ENCODE measurements at places on chromosomes 3 and 15. TPM values are rescaled to one million over a fixed set of nuclear protein-coding genes. Genes with fewer than 3 reads are reported as not detected.

DNA sequence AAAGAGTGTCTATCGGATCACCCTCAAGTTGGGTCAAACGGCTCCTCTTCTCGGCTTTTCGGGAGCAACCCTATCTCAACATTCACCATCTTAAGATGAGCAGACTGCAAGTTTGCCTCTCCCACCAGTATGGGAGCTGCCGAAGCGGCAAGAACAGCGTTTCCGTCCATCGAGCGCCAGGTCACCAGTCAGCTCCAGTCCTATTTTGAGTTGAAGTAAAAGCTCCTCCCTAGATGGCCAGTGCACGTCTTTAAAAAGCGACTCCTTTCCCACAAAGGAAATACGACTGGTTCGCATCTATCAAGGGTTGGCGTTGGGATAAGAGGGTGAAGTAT lies 369 bp upstream of the U2SURP start:
- peaks cover 3% of the 10 kb centered on the region for H3K4me1 ChIP-seq
- no peak for DNase-seq
- H3K4me3 ChIP-seq = peak overlapping the region; percentile 76
- no peaks in the 10 kb centered on the region for H3K36me3 ChIP-seq

GRCh38 chr15:31023841-31024240 lies 32.4 kb upstream of the MTMR10 start:
- H3K27me3 ChIP-seq = no peaks in the 10 kb centered on the region
- DNase-seq = peak; percentile 56
- H3K4me1 ChIP-seq = peaks cover 16% of the 10 kb centered on the region
- H3K4me3 ChIP-seq = no peak overlapping the region
- H3K27ac ChIP-seq = peak overlapping the region; percentile 61

DNA sequence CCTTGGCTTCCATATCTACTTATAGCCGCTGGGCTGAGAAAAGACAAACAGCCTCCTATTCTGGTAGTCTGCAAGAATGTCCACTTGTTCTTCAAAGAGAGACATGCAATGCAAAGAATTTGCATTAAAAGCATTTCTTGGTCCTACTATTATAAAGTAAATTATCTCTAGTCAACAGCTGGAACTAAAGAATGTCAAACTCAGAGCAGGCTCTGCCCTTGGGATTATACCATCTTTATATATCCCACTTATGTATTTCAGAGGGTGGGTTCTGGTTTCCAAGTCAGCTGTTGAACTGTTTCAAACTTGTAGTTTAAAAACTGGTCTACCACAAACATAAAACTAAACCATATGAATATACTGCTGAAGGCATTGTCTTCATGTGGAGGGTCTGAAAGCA lies 7.0 kb upstream of the ACTC1 start:
- no peak overlapping the region for H3K27ac ChIP-seq
- H3K4me1 ChIP-seq = peaks cover 11% of the 10 kb centered on the region
- DNase-seq = no peak
- H3K27me3 ChIP-seq = no peaks in the 10 kb centered on the region
- H3K36me3 ChIP-seq = no peaks in the 10 kb centered on the region

- no peak overlapping the region for H3K4me3 ChIP-seq
- DNase-seq = no peak
Measured at GRCh38 chr15:70014860-70015490, 82.7 kb downstream of the TLE3 start.

MCTP2 gene
- 6.6 TPM for polyA plus RNA-seq

NAALADL2 gene
- polyA plus RNA-seq = 2.4 TPM

GRCh38 chr3:101784855-101785613 lies 6.0 kb downstream of the NXPE3 start:
- H3K36me3 ChIP-seq = peaks cover 36% of the 10 kb centered on the region
- H3K4me1 ChIP-seq = peaks cover 3% of the 10 kb centered on the region
- DNase-seq = no peak
- H3K4me3 ChIP-seq = no peak overlapping the region
- no peaks in the 10 kb centered on the region for H3K27me3 ChIP-seq

DNA sequence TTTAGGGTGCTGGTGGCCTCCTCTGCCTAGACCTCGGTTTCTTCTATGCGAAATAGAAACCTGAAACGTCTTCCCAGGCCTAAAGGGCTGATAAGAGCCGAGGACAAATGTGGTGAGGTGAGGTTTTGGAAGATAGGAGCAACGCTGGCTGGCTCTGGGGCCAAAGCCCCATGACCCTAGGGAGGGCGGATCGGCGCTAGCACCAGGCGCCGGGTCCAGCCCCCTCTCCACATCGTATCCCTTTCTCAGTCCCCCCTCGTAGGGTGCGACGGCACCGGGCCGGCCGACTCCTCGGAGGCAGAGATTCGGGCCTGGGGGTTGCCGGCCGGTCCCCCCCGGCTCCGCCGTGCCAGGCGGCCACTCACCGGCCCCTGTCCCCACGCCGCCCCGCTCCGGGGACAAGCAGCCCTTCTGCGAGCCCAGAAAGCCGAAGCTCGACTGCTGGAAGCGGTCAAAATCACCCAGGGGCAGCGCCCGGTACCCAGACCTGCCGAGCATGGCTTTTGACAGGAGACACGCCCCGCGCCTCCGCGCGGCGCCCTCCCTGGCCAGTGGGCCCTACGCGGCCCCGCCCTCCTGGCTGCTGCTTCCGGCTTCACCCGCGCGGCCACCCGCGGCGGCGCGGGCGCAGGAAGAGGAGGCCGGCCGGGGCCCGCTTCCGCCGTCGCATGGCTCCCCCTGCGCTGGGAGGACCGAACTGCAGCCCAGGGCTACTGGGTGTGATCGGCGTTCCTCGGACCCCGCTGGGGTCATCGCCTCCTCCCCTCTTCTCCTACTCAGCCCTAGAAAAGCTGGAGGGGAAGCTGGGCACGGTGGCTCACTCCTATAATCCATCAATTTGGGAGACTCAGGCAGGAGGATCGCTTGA lies at the start of gene STOML1:
Gene STOML1 (minus strand): TSS at position 570 of the 868 bp plus-strand sequence. CDS start 72 bp downstream, at position 498.
- H3K4me3 ChIP-seq = peak within 1 kb of the TSS; percentile 51
- peak within 1 kb of the TSS; percentile 88 for H3K27ac ChIP-seq
- H3K36me3 ChIP-seq = no peaks in the 10 kb centered on the region
- peaks cover 27% of the 10 kb centered on the region for H3K4me1 ChIP-seq
- DNase-seq = peak; percentile 93

- no peaks in the 10 kb centered on the region for H3K36me3 ChIP-seq
- no peaks in the 10 kb centered on the region for H3K27me3 ChIP-seq
- no peaks in the 10 kb centered on the region for H3K4me1 ChIP-seq
- peak; percentile 51 for DNase-seq
- H3K4me3 ChIP-seq = no peak overlapping the region
Measured at GRCh38 chr3:135905058-135905724, 60.3 kb upstream of the PPP2R3A start.

GRCh38 chr3:140258222-140258724 lies 323.3 kb downstream of the CLSTN2 start:
- DNase-seq = no peak
- H3K27me3 ChIP-seq = no peaks in the 10 kb centered on the region
- H3K27ac ChIP-seq = no peak overlapping the region
- H3K4me3 ChIP-seq = no peak overlapping the region
- H3K4me1 ChIP-seq = no peaks in the 10 kb centered on the region

DNA sequence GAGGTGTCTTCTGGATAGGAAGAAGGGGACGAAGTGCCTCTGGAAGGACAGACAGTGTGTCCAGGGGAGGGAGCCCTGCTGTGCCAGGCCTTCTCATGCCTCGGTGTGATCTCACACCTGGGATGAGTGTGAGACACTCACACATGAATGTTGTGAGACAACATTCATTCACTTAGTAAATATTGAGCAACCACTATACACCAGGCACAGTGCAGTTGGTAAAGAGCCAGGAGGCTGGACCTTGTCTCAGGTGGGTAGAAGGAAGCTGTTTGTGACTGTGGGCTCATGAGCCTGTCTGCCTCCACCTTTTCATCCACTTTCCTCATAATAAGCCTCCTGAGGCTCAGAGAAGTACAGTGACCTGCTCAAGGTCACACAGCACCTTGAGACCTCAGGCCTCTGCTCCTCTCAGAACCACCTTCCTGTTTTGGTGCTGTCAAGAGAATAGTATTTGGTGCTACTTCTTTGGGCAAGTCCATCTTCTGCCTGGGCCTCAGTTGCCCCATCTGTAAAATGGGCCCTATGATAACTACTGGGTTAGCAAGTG lies 20.9 kb downstream of the SLC6A6 start:
- H3K27ac ChIP-seq = no peak overlapping the region
- H3K4me1 ChIP-seq = peaks cover 41% of the 10 kb centered on the region
- no peak overlapping the region for H3K4me3 ChIP-seq
- peaks cover 29% of the 10 kb centered on the region for H3K36me3 ChIP-seq

SLC24A5 gene
- not detected for polyA plus RNA-seq

RAD54L2 gene
- 6.8 TPM for polyA plus RNA-seq

LRRC28 gene
- polyA plus RNA-seq = 12.7 TPM

- no peak for DNase-seq
- H3K4me1 ChIP-seq = no peaks in the 10 kb centered on the region
- no peaks in the 10 kb centered on the region for H3K27me3 ChIP-seq
- no peaks in the 10 kb centered on the region for H3K36me3 ChIP-seq
Measured at GRCh38 chr3:53705024-53705745, 141.0 kb downstream of the CHDH start.

PRTG gene
- polyA plus RNA-seq = 0.89 TPM

GRCh38 chr3:196756732-196757131 lies 17.1 kb downstream of the PAK2 start:
- H3K4me1 ChIP-seq = peaks cover 5% of the 10 kb centered on the region
- H3K36me3 ChIP-seq = peaks cover 2% of the 10 kb centered on the region
- H3K4me3 ChIP-seq = no peak overlapping the region
- H3K27ac ChIP-seq = no peak overlapping the region

GRCh38 chr3:46163556-46164041 lies 44.5 kb downstream of the CCR1 start:
- no peak overlapping the region for H3K4me3 ChIP-seq
- H3K36me3 ChIP-seq = no peaks in the 10 kb centered on the region
- H3K4me1 ChIP-seq = no peaks in the 10 kb centered on the region
- no peak for DNase-seq
- no peak overlapping the region for H3K27ac ChIP-seq

ZCWPW2 gene
- 0.24 TPM for polyA plus RNA-seq

DNA sequence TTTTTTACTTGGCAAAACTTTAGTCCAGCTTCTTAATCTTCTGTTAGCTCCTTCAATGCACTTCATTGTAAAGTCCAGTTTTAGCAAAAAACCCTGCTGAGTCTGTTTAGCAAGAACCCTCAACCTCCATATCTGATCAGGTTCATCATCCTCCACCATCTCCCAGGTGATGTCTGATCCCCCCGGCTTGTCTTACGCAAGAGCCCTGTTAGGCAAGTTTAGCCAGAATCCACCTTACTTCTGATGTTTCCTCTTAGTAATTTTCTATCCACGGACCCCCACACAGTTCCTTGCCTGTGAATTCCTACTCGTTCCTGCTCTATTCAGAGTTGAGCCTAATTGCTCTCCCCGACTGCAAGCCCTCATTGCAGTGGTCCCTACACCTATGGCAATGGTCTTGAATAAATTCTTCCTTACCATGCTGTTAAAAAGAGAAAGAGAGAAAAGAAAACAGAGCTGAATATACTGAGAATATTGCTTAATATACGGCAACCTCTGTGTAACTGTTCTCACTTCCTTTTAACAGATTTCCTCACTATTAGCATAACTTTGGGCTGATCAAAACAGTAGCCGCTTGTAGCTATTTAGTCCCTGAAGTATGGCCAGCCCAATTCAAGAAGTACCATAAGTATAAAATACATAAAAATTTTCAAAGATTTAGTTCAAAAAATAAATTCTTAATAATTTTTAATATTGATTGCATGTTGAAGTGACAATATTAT lies 78.7 kb upstream of the MME start:
- H3K4me1 ChIP-seq = no peaks in the 10 kb centered on the region
- no peak for DNase-seq
- H3K36me3 ChIP-seq = no peaks in the 10 kb centered on the region
- no peaks in the 10 kb centered on the region for H3K27me3 ChIP-seq
- H3K27ac ChIP-seq = no peak overlapping the region
- no peak overlapping the region for H3K4me3 ChIP-seq

COPS2 gene
- 39.6 TPM for polyA plus RNA-seq

DNA sequence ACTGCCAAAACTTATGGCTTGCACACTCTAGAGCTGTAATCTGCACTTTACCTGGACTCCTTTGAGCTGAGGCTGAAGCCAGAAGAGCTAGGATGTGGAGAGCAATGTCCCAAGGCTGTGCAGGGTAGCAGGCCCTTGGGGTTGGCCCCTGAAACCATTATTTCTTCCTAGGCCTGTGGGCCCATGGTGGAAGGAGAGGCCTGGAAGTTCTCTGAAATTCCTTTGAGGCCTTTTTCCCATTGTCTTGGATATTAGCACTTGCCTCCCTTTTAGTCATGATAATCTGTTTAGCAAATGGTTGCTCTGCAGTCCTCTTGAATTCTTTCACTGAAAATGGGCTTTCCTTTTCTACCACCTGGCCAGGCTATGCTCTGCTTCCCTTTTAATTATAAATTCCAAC lies 102.0 kb upstream of the SGO1 start:
- H3K36me3 ChIP-seq = no peaks in the 10 kb centered on the region
- no peak overlapping the region for H3K4me3 ChIP-seq
- no peaks in the 10 kb centered on the region for H3K27me3 ChIP-seq
- no peak for DNase-seq

DNA sequence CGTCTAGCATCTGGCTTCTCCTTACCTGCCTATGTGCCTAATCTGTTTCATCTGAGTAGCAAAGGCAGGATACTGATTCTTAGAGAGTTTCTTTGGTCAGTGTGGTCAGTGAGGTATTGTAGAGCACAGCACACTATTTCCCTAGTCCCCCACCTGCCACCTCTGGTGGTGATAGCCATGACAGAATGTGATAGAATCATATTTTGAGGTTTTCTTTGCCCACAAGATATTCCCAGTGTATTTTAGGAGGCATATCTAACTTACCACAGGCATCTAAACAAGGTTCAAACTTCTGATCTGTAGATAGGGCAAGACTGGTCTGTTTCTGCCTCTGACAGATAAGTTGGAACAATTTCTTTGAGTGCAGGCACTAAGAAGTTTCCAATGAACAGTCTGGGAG lies 188.0 kb downstream of the SOX2 start:
- no peak overlapping the region for H3K4me3 ChIP-seq
- DNase-seq = no peak
- no peaks in the 10 kb centered on the region for H3K27me3 ChIP-seq
- H3K4me1 ChIP-seq = no peaks in the 10 kb centered on the region
- no peaks in the 10 kb centered on the region for H3K36me3 ChIP-seq

GRCh38 chr3:151293127-151293526 lies 14.8 kb upstream of the P2RY14 start:
- no peaks in the 10 kb centered on the region for H3K4me1 ChIP-seq
- no peak overlapping the region for H3K4me3 ChIP-seq
- no peak overlapping the region for H3K27ac ChIP-seq
- DNase-seq = no peak

POLR2M gene
- 60.8 TPM for polyA plus RNA-seq

- H3K4me3 ChIP-seq = no peak overlapping the region
- H3K27me3 ChIP-seq = no peaks in the 10 kb centered on the region
- H3K36me3 ChIP-seq = no peaks in the 10 kb centered on the region
- peaks cover 11% of the 10 kb centered on the region for H3K4me1 ChIP-seq
Measured at GRCh38 chr3:171831936-171832335, 11.2 kb upstream of the TMEM212 start.

- H3K27me3 ChIP-seq = no peaks in the 10 kb centered on the region
- DNase-seq = no peak
- no peak overlapping the region for H3K4me3 ChIP-seq
- peaks cover 29% of the 10 kb centered on the region for H3K36me3 ChIP-seq
- peaks cover 9% of the 10 kb centered on the region for H3K4me1 ChIP-seq
Measured at GRCh38 chr15:37094915-37095711, 5.2 kb downstream of the MEIS2 start.

GRCh38 chr3:158727206-158728060 lies 4.8 kb downstream of the RARRES1 start:
- no peaks in the 10 kb centered on the region for H3K27me3 ChIP-seq
- H3K4me3 ChIP-seq = no peak overlapping the region
- no peaks in the 10 kb centered on the region for H3K36me3 ChIP-seq
- peak overlapping the region; percentile 84 for H3K27ac ChIP-seq
- peak; percentile 83 for DNase-seq

- H3K27me3 ChIP-seq = no peaks in the 10 kb centered on the region
- DNase-seq = no peak
- no peaks in the 10 kb centered on the region for H3K36me3 ChIP-seq
- no peaks in the 10 kb centered on the region for H3K4me1 ChIP-seq
- no peak overlapping the region for H3K27ac ChIP-seq
Measured at GRCh38 chr3:54621184-54621583, 306.7 kb downstream of the LRTM1 start.

C2CD4A gene
- not detected for polyA plus RNA-seq

Data from IMR-90 (cell line).